Esophagus mucosa (tissue), 1 donor: ENCODE measurements at places on chromosomes 12 and 14. TPM values are rescaled to one million over a fixed set of nuclear protein-coding genes. Genes with fewer than 3 reads are reported as not detected.
A peak's percentile ranks its signal among the peaks of the same experiment; 100 is the strongest.

- ATAC-seq, result no peak
Measured at GRCh38 chr12:99250091-99250490, 397.5 kb upstream of the GARIN6 start.

GRCh38 chr12:2395354-2395977 lies 342.7 kb downstream of the CACNA1C start:
- ATAC-seq, result peak; percentile 38

DNA sequence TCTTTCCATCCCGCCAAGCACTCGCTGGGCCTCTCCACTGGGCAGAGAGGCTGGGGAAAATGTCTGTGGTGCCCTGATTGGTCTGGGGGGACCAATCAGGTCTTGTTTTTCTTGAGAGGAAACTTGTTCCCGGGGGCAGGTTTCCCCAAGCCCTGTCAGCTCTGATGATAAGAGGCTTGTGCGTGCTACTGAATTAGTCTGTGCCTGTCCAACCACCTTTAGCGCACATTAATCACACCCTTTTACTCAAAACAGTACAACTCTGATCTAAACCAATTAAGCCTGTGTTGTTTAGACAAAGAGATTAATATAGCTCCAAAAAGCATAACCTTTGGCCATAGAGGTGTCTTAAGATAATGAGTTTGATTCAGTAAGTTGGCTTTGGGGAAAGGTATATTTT lies 580.4 kb downstream of the VRK1 start:
- no peak for ATAC-seq

- peak; percentile 85 for ATAC-seq
Measured at GRCh38 chr12:105920161-105920684, 218.5 kb downstream of the NUAK1 start.

DNA sequence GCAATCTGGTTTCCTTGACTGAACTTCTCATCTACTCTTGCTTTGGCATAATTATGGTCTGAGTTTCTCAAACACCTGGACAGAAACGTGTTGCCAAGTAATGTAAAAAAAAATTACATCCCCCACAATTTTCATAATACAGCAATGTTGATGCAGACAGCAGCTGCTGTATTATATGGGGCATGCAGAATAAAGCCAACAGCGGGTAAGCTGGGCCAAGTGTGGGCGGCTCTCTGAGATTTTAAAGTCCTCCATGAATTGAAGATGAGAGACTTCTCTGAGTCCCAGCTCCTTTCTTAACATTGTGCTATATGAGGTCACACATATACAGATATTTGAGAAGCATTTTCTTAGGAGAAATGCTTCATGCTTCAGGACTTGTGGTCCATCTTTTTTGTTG lies 881.2 kb downstream of the GALC start:
- no peak for ATAC-seq

DNA sequence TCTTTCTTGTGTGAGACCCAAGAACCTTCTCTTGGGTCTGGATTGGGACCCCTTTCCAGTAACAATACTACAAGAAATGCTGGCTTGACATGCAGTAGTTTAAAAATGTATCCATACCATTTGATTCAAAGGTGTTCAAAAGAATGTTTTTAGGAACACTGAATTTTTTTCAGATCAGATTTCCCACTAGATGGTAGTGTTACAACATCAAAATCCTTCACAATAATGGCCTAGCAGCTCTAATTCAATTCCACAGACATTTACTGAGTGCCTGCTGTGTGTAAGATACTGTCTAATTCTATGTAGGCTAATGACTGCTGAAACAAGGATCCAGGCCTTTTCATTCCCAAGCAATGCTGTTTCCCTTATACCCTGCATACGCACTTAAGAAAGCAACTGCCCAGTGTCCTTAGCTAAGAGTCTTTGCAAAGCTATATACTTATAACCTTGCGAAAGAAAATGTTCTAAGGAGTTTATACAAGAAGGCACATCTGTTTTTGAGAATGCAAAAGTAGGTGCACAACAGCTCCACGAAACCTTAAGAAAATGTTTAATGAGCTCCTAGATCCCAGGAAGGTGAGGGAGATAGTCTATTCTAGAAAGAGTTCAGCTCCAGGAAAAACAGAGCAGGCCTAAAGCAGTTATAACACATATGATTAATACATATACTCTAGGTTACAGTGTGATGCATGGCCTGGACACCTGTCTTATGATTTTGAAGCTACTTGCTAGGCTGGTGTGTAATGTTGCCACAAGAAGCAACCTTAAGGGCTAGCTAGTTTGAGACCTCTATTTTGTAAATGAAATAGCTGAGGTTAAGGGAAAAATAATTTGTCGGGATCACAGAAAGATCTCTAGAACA lies 50.9 kb upstream of the PKP2 start:
- peak; percentile 37 for ATAC-seq

DNA sequence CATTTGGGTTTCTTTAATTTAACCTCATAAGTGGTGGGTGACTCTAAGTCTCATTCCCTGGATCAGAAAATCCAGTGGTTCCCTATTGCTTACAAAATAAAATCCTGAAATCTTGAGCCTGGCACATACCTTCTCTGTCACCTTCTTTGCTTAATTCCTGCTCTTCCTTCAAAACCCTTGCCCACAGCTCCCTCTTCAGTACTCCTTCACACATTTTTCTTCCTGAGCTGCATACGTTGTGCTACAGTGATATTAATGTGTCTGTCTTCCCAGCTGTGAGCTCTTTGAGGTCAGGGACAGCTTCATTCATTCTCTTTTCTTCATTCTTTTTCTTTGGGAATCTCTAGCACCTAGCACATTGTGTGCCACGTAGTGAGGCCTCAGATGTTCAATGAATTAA lies 9.5 kb downstream of the TSPAN11 start:
- ATAC-seq, result no peak

GRCh38 chr12:5017638-5018348 lies 25.9 kb upstream of the KCNA5 start:
- no peak for ATAC-seq

The PLXNC1 gene
- total RNA-seq, result 1.7 TPM
